SHP77 treated with DMSO at 0.1 percent for 48 hours (cell line): ENCODE measurements at places on chromosomes 4 and X.

DNA sequence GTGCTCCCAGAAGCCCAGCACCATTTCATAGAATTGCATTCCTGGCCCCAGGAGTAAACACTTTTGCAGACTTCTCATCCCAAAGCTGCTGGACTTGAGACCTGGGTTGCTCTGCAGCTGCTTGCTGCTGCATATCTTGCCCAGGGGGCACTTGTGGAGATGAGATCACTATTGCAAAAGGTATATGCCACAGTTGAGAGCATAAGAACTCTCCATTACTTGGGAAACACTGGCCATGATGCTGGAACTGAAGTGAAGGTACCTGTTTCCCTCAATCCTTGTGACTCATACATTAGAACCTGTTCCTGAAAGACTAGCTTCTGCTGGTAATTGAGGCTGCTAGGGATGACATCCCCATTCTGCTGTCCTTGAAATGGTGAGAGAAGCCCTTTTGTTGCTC is 43.1 kb upstream of the WDR1 start:
- DNase-seq = no peak

DNA sequence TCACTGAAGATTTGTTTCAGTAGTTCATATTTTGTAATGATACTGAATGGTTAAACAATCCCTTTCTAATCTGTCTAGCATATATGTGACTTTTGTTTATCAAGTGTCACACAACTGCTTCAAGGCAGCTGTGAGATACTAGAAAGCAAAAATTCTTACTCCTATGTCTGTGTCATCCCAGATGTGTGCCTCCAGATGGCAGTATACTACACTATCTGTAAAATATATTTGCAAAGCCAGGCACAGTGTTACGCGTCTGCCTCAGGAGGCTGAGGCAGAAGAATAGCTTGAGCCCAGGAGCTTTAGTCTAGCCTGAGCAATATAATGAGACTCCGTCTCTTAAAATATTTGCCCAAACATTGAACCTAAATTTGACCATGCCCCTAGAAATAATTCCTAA is 4.0 kb downstream of the NUDT10 start:
- DNase-seq = no peak

GRCh38 chrX:50920132-50920531 is 9.6 kb downstream of the BMP15 start:
- no peak for DNase-seq

GRCh38 chr4:164169591-164169990 is 584.3 kb upstream of the SMIM31 start:
- no peak for DNase-seq

GRCh38 chr4:138114434-138114833 is 127.7 kb downstream of the SLC7A11 start:
- DNase-seq = no peak

GRCh38 chrX:68685685-68686084 is 38.2 kb downstream of the STARD8 start:
- no peak for DNase-seq

GRCh38 chr4:48175328-48175727 is 41.3 kb upstream of the TXK start:
- DNase-seq = no peak

DNA sequence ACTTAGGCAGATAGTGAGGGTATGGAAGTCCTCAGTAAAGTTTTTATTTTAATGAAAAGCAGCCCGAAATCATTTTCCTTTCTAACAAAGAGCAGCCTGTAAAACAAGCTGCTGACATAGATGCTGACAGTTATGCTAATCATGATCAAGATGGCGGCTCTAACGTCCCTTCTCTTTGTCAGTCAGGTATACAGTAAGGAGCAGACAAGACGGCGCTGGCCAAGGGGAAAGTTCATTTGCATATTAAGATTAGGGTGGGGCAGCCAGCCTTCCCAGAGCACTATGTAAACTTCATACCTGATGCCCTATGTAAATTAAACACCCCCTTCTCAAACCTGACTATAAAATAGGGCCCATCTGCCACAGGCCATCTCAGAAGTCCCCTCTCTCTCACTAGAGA is 76.9 kb downstream of the MAGEB10 start:
- DNase-seq = no peak

DNA sequence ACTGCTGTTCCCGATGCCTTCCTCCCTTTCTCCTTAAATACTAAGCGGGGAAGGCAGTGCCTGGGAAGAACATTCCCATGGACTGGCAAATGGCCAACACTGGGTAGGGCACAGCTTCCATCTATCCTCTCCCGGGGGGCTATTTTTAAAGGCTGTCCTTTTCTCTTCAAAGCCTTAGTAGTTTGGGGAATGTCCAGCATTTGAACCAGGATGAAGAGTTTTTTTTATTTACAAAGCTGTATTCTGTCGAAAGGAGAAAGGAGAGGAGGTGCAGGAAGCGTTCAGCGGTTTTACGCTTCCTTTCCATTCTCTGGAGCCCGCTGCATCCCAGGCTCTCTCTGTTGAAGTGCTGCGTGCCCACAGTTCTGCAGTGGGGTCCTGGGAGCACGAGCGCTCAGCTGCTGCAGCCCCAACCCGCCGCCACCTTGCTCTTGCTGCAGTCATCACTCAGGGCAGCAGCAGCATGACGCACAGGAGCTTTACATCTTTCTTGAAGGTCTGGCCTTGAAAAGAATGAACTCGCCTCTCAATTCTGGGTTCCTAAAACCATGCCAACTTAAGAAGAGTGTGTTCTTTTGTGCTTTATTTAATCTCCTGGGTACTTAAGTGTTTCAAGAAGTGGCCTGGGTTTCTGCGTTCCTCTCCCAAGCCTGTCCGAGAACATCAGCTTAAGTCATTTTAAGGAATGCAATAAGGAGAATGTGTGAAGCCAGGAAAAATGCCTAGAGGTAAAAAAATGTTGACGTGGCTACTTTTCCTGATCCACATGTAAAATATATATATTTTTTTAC is 427.2 kb downstream of the MAPK10 start:
- DNase-seq = no peak

- no peak for DNase-seq
Observed at GRCh38 chr4:88610771-88611170, 18.5 kb downstream of the HERC3 start.

DNA sequence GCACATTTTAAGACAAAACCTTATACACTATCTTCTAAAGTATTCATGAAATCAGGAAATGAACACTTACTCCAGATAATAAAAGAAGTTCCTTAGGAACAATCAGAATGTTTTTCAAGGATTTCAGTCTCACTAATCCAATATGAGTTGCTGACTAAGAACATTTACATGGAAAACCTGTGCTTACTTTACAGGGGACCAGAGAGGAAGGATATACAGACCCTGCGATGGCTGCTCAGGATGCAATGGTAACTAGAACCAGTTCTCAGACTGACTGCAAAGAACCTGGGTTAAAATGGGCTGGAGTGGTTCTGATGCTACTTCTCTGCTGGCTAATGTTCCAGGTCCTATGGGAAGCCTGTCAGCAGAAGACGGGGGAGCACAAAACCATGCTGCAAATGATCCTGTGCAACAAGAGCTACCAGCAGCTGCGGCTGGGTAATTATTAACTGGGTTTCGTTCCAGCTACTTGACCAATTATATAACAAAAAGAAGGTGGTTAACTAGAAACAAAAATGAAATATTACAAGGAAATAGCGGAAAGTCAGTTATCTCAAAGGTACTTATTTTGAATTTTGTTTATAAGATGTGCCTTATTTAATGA is 85.3 kb downstream of the ANXA10 start:
- no peak for DNase-seq

- no peak for DNase-seq
Observed at GRCh38 chr4:99121008-99121407, 23.1 kb downstream of the ADH4 start.

DNA sequence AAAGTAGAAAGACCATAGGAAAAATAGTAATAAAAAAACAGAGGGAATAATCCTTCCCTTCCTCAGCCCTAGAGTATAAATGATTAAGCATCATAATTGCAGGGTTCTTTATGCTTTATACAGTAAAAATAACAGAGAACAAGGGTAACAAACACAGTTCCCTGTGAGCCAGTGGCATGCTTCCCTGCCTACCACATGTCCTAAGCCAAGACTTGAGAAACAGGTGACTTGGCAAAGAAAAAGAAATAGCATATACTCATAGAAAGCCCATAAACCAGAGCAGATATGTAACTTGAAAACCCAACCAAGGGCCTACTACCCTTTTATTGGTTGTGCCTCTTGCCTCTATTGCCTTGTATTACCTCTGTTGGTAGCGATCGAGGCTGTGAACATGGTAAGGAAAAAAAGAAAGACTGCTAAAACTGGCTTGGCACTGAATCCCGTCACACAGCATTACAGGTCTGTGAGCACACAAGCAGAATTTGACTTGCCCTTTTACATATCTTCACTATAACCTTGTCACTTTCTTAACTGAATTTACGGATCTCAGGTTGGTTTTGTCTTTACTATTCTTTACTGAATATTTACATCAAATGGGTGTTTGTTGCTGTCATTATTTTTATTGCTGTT is 30.9 kb upstream of the MYOZ2 start:
- DNase-seq = no peak

GRCh38 chr4:8507196-8507570 is 66.6 kb downstream of the TRMT44 start:
- no peak for DNase-seq

- no peak for DNase-seq
Observed at GRCh38 chrX:150575419-150575814, 7.0 kb downstream of the MTM1 start.

DNA sequence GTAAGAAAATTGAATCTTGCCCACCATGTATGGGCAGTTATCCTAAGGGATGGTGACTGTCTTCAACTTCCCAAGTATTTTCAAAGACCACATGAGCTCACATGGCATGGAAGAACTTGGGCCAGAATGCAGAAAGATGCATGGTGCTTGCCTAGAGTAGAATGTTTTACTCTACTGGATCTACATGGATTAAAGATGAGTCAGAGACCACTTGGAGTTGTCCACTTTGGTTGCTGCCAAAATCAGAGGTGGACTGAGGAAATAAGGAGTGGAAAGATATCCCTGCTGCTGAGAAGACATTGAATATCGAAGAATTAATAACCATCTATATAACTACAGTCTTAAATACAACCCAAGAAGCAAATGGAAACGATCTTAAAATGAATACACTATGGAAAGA is 498.1 kb downstream of the NLGN4X start:
- DNase-seq = no peak

DNA sequence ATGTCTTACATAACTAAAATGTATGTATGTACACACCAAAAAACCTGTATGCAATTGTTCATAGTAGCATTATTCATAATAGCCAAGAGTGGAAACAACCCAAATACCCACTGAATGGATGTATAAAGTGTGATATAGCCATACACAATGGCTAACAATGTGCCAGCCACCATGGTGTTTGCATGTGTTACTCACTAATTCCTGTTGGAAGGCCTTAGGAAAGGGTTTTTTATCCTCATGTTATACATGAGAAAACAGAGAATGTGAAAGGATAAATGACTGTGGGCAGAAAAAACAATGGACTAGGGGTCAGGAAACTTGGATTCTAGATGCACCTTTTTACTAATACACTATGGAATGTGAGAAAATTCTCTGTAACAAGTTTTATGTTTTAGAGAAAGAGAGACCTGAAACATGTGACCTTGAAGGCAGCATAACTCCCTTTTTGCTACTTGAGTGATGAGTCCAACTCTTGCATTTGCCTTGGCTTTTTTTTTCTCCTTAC is 55.7 kb downstream of the TIGD2 start:
- no peak for DNase-seq

- DNase-seq = no peak
Observed at GRCh38 chr4:77193511-77194102, 36.6 kb downstream of the CCNG2 start.

DNA sequence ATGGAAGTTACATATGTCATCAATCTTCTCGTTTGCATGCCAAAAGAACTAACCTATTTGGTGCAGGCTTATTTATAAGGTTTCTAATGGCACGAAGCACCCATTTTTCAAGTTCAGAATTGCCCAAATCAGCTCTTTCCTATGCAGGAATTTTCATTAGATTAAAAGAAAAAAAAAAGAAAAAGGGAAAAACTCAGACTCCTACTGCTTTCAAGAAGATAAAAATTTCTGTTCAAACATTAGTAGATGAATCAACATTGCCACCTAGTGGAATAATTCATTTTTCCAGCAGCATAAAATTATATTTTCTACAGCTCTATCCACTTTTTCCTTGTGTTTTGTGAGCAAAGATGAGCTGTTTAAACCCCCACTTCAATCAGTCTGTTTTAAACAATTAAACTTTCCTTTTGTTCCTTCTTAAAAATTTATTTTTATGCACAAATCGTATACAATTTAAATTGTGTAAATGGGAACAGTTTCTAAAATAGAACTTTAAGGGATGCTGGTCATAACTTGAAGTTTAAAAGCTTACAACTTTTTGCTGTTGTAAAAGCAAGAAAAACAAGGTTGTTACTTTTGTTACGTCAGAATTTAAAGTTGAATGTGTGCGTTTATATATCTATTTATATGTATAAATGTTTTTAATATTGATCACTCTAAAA is 309.9 kb downstream of the ARAP2 start:
- DNase-seq = no peak

DNA sequence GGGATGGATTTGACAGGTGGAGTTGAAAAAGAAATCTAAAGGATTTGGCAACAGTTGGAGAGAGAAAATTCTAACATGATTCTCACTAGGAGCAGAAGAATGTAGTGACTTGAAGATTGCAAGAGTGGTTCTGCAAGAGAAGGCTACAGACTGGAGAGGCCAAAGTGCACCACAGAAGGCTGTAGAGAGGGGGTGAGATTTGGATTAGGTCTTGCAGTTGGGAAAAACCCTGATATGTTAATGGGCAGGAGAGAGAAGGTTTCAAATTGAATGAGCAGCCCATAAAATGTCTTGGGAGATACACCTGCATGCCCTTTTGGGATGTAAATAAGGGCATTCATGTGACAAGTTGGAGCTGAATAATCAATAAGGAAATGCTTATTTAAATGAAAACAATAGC is 14.7 kb upstream of the VEGFD start:
- DNase-seq = no peak

- no peak for DNase-seq
Observed at GRCh38 chr4:76377911-76378310, 43.0 kb downstream of the CCDC158 start.

- no peak for DNase-seq
Observed at GRCh38 chr4:137949746-137950145, 292.4 kb downstream of the SLC7A11 start.

DNA sequence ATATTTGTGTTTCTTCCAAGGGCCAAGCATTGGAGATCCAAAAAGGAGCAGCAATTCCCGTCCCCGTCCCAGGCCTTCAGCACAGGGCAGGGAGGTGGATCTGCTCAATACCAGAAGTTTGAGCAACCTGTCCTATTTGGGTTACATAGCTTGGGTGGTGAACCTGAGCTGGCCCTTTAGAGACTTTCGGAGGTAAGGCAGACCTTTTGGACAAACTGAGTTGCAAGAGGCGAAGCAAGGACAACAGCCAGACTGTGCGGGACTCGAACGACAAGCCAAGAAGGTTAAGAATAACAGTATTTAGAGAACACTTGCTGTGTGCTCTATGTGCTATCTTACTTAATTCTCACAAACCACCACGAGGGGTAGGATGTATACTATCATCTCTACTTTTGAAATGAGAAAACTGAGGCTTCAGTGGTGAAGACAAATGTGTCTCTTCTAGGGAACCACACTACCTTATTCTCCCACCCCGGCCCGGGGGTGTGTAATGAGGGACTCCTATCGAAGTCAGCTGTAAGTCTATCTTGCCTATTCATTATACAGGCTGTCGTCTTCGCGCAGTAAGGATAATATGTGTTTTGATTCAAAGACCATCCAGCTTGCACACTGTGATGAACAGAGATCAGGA is 1.3 kb downstream of the NOP14 start:
- no peak for DNase-seq

- DNase-seq = no peak
Observed at GRCh38 chr4:181756451-181757095, 486.6 kb upstream of the TENM3 start.

- peak; percentile 80 for DNase-seq
Observed at GRCh38 chr4:123505095-123506010, 108.8 kb downstream of the SPRY1 start.
